ENCODE measurements at places on chromosomes 11 and 22. TPM values are rescaled to one million over a fixed set of nuclear protein-coding genes. Genes with fewer than 3 reads are reported as not detected.

TYR gene
- total RNA-seq = not detected

TNNI2 gene
- total RNA-seq = not detected

DNA sequence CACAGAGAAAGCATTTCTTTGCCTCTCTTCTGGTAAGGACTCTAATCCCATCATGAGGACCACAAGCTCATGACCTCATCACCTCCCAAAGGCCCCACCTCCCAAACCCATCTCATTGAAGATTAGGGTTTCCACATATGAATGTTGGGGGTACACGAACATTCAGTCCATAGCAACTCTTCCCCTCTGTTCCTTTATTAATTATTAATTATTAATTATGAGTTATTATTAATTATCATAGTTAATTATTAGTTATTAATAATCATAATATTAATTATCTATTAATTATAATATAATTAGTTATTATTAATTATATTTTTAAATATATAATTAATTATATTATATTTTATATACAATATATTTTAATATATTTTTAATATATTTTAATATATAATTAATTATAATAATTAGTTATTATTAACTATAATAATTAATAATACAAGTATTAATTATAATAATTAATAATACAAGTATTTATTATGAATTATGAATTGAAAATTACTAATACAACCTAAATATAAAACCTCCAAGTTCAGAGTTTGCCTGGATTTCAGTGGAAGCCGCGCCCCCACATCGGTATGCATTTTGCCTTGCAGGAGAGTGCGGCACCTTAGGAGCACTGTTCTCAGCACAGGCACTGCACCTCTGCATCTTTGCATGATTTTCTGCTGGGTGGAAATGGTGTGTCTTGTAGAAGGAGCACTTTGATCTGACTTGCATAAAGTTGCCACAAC is 128.0 kb upstream of the FGF3 start:
- no peak for DNase-seq

DNA sequence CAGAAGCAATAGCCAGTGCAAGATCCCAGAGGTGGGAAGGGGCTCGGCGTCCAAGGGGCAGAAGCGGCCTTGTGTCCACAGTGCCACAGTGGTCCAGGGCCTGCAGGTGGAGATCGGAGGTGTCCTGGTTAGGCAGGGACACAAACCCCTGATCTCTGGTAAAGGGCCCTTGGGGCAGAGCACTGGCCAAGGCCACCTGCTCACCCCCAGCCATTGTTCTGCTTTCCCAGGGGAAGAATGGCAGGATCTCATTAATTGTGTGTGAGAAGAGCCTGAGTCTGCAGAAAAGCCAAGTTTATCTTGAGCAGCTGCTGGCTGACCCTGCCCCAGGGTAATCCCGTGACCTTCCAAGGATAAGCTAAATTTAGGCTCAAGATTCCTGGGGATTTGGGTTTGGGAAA is 3.1 kb upstream of the CLDN5 start:
- DNase-seq = no peak
